Subcutaneous adipose tissue (tissue), 4 donors: ENCODE measurements at places on chromosomes 6 and 20. TPM values are rescaled to one million over a fixed set of nuclear protein-coding genes. Genes with fewer than 3 reads are reported as not detected.

Gene TFAP2C
- total RNA-seq = 1.5 TPM

Gene ENPP5
- total RNA-seq = 0.82 TPM

Gene GMPR
- 3.2 TPM for total RNA-seq

Gene GRIK2
- total RNA-seq = 1.1 TPM

Gene GLP1R
- total RNA-seq = not detected

Gene TCF15
- 1.5 TPM for total RNA-seq

Gene AKAP12
- total RNA-seq = 226 TPM

Gene SYTL3
- 8.6 TPM for total RNA-seq

Gene GJA10
- total RNA-seq = not detected

Gene PRPH2
- 0.44 TPM for total RNA-seq

Gene GPR31
- not detected for total RNA-seq

Gene PTPRA
- total RNA-seq = 96.4 TPM
